Spinal cord (tissue), 10 donors: ENCODE measurements at places on chromosomes 11 and 22.

DNA sequence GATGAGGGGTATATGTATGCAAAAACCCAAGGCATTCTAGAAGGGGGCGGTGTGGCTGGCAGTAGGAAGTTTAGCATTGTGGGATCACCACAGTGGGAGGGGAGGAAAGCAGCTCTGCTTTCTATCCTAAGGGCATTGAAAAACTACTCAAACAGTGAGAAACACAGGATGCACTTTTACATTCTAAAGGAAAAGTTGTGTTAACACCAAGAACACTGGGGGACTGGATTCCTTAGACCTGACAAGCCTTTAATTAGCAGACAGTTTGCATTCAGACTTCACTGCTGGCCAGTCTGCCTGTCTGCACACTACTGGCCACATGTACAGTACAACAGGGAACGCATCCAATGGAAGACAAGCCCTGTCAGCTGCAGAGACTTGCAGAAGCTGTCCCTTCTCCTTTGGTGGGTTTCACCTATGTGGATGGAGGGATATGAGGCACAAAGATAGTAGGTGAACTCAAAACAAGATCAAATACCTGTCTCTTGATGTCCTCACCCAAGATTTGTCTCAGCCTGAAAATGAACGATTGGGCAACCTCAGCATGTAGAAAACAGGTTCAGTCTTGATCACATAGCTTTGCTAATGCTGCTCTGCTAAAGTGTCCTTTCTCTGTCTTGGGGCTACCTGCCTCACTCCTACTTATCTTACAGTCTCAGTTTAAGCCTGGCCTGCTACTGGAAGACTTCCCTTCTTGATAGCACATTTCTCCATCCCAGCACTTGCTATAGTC is 64.8 kb downstream of the TENM4 start:
- peak; percentile 18 for DNase-seq

- DNase-seq, result no peak
These were observed 6.4 kb downstream of the CLMP start for GRCh38 chr11:123188508-123189165.

DNA sequence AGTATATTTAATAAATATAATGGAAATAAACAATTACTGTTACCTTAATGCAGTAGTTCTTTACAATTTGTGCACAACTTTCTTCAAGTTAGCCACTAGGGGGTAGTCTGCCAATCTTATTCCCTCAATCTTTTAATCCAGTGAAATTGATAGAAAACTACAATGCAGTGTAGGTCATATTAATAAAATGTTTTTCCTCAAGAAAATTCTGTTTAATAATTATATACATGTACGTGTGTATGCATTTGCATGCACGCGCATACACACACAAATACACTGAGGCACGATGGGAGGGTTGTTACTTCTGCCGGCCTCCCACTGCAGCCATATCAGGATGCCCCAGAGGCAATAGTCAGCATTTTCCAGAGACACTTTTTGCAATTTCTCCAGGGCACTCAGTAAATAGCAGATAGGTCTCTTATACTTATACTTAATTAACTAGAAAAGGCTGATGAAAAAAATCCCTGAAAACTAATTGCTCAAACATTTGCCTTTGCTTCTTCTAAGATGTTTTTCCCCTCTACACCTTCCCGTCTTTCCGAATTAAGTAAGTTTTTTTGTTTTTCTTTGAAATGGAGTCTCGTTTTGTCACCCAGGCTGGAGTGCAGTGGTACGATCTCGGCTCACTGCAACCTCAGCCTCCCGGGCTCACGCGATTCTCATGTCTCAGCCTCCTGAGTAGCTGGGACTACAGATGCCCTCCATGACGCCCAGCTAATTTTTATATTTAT is 3.1 kb downstream of the GAB2 start:
- peak; percentile 25 for DNase-seq

DNA sequence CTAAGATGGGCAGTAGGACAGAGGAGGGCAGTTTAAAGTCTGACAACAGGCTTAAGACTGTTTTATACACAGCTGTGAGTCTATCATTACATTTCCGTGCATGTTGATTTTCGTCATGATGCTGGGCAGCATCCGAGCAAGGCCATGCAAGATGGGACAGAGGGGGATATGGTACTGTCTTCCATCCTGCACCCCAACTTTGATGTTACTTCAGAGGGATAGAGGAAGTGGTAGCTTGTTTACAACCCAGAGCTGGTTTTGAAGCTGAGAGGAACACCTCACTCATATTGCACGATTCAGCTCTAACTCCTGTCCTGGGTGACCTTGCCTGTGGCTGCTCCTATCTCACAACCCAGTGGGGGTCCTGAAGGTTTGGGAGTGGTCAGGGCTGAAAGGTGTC is 3.0 kb upstream of the SORL1 start:
- no peak for DNase-seq

DNA sequence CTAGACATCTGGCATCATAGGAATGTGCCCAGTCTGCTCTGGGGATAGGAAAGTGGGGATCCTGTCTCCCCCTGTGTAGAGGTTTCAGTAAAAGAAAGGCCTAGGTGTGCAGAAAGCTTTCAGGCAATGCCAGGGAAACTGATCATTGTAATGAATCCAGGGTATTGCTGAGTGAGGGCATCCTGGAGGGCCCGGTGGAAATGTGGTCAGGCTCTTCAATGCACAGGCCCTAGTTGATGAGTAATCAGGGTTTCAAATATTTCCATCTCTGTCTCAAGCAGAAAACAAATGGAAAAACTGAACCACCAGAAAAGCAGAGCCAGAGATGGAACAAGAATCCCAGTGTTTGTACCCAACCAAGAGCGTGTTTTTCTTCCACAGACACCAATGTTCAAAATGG is 2.0 kb downstream of the CD3E start:
- DNase-seq, result no peak

GRCh38 chr11:104320097-104320496 is 156.2 kb upstream of the PDGFD start:
- no peak for DNase-seq

GRCh38 chr11:87740968-87741367 is 434.3 kb downstream of the RAB38 start:
- DNase-seq, result no peak

- DNase-seq, result no peak
These were observed 7.8 kb downstream of the MRGPRF start for GRCh38 chr11:69005183-69005630.

DNA sequence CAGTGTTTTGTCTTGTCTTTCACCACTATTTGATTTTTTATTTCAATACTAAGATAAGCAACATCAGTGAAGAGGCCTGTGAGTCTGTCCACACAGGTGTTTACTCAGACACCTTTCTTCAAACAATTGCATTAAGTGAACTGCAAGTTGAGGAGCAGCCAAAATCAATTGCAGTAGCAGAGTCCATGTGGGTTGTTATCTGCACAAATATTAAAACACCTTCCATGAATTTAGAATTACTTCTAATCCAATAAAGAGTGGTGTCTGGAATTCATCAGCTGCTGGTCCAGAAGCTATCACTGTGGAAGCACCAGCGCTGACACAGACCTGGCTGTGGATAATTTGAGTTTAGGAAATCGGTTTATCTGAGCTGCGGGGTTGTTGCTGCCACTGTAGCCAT is 83.5 kb upstream of the FAT3 start:
- no peak for DNase-seq

GRCh38 chr11:9211322-9211721 is 53.8 kb downstream of the DENND5A start:
- no peak for DNase-seq

DNA sequence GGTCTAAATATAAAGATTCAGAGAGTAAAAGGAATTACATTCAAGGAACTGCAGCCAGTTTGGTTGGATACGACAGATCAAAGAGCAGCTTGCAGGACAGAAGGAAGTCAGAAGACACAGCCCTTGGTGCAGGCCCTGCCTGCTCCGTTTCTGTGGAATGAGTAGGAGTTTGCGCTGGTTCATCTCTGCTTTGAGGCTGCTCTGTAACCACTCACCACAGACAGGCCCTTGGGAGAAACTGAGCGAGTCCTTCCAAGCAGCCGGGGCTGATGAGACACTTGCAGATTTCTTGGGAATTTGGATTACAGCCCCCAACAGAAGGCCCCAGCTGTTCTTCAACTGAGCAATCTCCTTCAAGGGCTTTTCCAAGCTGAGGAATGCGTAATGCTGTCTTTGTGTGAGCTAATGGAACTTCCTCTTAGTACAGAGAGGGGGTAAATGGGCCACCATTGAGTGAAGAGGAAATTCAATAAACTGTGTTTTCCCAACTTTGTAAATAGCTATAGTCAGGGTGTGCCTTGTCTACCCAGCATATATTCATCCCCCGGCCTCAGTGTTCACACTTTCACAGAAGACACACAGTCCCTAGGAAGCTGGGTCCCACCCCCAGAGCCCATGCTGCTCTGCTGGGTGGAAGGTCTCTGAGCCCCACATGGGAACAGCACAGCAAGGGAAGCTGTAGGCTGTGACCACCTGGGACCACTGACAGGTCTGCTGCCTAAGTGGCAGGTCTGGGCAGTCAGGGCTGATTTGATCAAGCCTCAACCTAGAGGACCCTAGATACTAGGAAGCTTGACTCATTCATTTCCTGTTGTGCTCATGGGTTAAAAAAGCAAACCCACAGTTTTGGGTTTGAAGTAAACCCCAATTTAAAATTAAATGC is 16.6 kb downstream of the IL10RA start:
- DNase-seq, result no peak

GRCh38 chr11:2207212-2207611 is 35.6 kb upstream of the TH start:
- no peak for DNase-seq
